Liver (tissue), 10 donors: ENCODE measurements at places on chromosomes 12 and 14. TPM values are rescaled to one million over a fixed set of nuclear protein-coding genes. Genes with fewer than 3 reads are reported as not detected.

The PMCH gene
- not detected for polyA plus RNA-seq

The DTD2 gene
- 8.3 TPM for polyA plus RNA-seq

DNA sequence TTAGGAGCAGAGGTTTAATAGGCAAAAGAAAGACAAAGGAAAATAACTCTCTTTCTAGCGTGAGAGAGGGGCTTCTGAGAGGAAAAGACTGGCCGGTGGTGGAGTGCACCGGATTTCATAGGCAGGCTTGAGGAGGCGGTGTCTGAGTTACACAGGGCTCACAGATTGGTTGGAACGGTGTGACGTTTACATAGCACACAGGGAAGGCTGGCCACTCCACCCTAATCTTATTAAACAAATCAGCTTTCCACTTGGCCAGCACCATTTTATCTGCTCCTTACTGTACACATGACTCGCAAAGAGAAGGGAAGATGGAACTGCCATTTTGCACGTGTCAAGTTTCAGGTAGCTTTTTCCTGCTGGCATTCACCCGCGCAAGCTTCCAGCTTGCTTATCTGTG is 587.7 kb downstream of the RPL10L start:
- no peak for DNase-seq

- no peak for DNase-seq
Observed at GRCh38 chr14:55126932-55127459, 2.1 kb upstream of the LGALS3 start.

DNA sequence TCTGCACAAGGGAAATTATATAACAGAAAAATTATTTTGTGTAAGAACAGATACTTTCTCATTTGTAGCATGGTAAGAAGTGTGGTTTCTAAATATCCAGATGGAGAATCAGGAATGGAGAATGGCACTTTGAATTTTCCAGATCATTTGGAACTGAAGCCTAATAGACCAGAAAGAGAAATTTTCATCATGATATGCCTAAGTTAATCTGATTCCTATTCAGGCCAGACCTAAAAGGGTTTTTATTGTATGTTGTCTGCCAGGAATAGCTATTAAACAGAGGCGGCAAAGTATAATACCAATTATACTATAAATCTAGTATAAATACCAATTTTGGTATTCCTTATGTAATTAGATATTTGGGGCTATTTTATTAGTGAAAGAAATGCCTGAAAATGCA is 382.7 kb upstream of the FAR2 start:
- DNase-seq = no peak

DNA sequence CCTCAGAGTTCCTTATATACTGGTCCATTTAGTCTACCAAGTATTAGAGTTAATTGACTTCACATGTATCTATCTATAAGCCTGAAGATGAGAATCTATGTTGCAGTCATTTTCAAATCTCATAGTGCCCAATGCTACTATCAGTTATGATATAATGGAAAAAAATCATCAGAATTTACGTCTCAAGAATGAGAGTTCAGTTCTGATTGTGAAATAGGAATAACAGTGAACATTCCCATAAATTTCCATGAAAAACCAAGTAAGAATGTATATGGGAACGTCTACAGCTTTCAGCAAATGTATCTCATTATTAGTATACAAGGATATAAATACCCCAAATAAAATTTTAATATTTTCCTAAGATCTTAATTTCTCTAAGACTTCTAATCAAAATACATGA is 77.2 kb downstream of the PPP1R12A start:
- no peak for DNase-seq

DNA sequence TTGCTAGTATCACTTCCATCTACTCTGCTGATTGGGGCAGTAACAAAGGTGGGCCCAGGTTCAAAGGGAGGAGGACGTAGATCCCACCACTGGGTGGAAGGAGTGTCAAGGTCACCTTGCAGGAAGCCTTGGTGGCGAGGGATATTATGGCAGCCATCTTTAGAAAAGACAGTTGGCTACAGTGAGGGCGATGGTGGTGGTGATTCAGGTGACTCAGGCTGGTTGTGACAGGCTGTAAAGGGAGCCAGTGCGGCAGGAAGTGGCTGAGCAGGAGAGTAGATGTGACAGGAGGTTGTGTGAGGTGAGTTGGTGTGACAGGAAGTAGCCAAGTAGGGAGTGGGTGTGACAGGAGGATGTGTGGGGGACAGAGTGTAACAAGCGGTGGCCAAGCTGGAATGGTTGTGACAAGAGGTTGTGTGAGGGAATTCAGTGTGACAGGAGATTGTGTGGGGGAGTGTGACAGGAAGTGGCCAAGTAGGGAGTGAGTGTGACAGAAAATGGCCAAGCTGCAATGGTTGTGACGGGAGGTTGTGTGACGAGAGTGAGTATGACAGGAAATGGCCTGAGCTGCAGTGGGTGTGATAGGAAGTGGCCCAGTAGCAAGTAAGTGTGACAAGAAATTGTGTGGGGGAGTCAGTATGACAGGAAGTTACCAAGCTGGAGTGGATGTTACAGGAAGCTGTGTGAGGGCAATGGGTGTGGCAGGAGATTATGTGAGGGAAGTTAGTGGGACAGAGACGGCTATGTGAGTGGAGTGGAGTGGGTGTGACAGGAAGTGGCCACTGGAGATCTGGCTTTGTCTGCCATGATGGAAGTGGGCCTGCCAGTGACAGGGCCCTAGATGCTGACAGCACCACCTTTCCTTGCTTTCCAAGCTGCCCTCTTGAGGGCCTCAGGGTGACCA is 136.5 kb upstream of the MYL2 start:
- DNase-seq = no peak

- no peak for DNase-seq
Observed at GRCh38 chr14:31418440-31418839, 1.9 kb downstream of the HEATR5A start.

GRCh38 chr12:99529966-99530365 is 117.6 kb upstream of the GARIN6 start:
- DNase-seq = no peak

DNA sequence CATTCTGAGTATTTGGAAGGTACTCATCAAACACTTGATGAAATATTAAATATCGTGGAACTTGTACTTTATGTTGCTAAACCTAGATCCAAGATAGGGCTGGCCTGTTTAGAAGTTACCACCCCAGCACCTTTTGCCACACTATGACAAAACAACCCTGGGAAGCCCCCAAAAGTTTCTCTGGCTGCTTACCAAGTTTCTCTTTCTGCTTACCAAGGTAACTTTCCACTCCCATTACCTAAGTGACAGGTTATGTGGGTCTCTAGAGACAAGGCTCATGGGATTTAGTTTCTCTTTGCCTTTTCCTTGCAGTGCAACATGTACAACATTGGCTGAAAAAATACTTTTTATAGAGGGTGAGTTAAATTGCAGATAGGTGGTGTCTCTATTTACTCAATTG is 28.9 kb upstream of the PPM1A start:
- DNase-seq = no peak
